ENCODE measurements at places on chromosomes 1 and 21. TPM values are rescaled to one million over a fixed set of nuclear protein-coding genes. Genes with fewer than 3 reads are reported as not detected.

Gene FALEC
- not detected for total RNA-seq

Gene ZBTB8B
- total RNA-seq: 4.2 TPM

GRCh38 chr1:22107126-22107525 lies 35.8 kb downstream of the WNT4 start:
- DNase-seq: no peak
- H3K27ac ChIP-seq: no peak overlapping the region
- H3K27me3 ChIP-seq: no peaks in the 10 kb centered on the region
- H3K4me1 ChIP-seq: no peaks in the 10 kb centered on the region

DNA sequence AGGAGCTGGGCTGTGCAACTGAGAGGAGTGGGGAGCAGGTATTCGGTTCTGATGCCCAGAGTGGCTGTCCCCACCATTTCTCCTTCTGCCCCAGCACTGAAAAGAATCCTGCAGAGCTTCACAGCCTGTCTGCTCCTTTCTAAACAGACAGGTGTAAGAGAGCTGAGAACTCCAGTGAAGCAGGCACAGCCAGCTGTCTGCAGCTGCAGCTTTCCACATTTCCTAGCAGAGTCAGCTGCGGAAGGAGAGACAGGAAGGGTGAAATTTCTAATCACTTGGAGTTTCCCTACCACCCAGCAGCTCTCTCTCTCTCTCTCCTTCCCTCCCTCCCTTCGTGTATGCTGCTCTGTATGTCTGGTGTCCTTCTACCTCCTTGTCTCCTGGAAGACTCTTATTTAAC lies 40.5 kb upstream of the GJB5 start:
- H3K36me3 ChIP-seq: no peaks in the 10 kb centered on the region
- no peak overlapping the region for H3K27ac ChIP-seq
- no peaks in the 10 kb centered on the region for H3K27me3 ChIP-seq

DNA sequence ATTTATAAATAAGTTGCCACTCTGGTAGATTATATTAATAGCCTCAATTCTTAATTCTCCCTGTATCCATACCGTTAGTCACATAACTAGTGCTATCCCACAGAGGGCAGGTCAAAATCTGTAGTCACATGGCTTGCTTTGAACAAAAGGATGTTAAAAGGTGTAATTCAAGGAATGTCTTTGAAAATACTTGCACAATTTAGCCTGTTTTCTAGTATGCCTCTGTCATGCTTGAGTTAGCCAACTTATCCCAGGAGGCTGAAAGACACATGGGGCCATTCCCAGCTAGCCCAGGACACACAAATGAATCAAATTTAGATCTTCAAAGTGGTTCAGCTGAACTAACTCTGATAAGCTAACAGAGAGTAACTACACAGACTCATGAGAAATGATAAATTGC lies 758.5 kb upstream of the NEGR1 start:
- no peak overlapping the region for H3K27ac ChIP-seq
- no peaks in the 10 kb centered on the region for H3K36me3 ChIP-seq
- H3K27me3 ChIP-seq: no peaks in the 10 kb centered on the region
- DNase-seq: peak; percentile 3

Measured in neural progenitor cell (in vitro differentiated cells).